Thymus (tissue), 14 donors: ENCODE measurements at places on chromosomes 11 and 22.

DNA sequence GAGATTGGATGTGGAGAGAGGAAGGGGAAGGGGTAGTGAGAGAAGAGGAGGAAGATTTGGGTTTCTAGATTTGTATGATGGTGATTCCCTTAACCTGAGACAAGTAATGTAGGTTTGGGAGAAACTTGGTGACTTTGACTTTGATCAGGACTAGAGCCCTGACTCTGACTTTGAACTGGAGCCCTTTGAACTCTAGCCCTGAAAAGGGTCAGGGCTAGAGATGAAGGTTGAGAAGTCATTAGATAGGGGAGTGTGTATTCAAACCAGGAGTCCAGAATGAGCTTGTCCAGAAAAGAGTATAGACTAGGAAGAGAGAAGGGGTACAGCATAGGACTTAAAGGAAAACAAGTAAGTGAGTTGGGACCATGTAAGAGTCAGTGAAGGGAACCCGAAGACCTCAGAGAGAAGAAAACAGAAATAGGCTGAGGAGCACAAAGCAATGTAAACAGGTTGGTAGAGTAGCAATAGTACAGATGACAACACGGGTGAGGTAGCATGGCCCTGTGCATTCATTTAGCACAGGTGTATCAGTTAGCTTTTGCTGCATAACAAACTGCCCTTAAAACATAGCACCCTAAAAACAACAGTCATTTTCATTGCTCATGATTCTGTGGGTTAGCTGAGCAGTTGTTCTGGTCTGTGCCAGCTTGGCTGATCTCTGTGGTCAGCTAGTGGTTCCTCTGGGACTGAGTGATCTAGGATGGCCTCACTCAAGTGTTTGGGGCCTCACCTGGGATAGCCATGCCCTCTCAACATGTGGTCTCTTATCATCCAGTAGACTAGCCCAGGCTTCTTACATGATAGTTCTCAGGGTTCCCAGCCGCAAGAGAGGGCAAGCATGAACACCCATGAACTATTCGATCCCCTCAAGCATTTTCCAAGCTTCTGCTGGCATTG, 43.1 kb downstream of the C22orf31 start:
- no peak for DNase-seq

DNA sequence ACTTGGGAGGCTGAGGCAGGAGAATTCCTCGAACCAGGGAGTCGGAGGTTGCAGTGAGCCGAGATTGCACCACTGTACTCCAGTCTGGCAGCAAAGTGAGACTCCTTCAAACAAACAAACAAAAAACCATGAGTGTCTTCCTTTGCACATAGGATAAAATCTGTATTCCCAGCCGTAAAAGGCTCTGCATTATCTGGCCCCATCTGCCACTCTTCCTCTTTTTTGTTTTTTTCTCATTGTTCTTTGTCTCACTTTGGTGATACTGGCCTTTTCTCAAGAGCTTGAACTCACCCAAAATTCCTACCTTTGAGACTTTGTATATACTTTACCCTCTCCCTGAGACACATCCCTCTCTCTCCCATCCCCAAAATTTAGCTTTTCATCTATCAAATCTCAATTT, 17.6 kb downstream of the FDX1 start:
- no peak for DNase-seq

- no peak for DNase-seq
These were observed 70.6 kb upstream of the ATXN10 start for GRCh38 chr22:45600790-45601730.

DNA sequence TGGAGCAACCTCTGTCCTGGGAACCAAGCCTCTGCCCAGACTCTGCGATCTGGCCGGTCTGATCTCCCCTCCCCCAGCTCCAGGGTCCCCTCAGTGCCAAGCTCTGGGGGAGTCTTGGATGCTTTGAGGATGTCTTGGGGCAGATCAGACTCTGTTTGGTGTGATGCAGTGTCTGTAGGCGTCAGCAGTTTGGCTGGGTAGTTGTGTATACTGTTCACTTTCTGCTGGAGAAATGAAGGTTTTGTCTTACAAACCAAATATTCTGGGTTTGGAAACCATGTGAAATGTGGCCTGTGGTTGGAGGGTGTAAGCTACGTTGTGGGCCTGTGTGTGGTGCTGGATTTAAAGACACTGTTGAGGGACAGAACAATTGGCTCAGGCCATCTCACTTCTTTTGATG, 4.6 kb downstream of the INSC start:
- no peak for DNase-seq

GRCh38 chr11:56876621-56877275, 112.0 kb upstream of the OR5AK2 start:
- DNase-seq, result no peak

GRCh38 chr11:89249196-89249595, 71.5 kb downstream of the TYR start:
- DNase-seq, result no peak

- DNase-seq, result no peak
These were observed 29.4 kb upstream of the AMOTL1 start for GRCh38 chr11:94738746-94739145.

- DNase-seq, result no peak
These were observed 59.7 kb downstream of the MYH9 start for GRCh38 chr22:36327922-36328551.

DNA sequence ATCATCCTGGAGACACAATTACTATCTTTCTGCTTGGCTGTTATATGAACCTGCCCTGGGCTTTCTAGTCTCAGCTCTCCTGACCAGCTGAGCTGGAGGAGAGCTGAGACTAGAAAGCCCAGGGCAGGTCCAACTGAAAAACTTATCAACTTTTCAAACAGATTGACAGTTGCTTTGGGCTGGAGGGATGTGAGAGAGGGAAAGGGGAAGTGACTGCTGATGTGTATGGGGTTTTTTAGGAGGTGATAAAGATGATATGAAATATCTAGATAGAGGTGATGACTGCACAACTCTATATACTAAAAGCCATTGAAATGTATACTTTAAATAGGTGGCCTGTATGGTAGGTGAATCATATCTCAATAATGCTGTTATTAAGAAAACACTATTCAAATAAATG, 60.2 kb upstream of the CHRM4 start:
- DNase-seq, result no peak

GRCh38 chr11:132347156-132348090, 977.0 kb downstream of the NTM start:
- DNase-seq, result no peak

GRCh38 chr11:17791144-17791543, 56.6 kb downstream of the KCNC1 start:
- DNase-seq, result no peak

DNA sequence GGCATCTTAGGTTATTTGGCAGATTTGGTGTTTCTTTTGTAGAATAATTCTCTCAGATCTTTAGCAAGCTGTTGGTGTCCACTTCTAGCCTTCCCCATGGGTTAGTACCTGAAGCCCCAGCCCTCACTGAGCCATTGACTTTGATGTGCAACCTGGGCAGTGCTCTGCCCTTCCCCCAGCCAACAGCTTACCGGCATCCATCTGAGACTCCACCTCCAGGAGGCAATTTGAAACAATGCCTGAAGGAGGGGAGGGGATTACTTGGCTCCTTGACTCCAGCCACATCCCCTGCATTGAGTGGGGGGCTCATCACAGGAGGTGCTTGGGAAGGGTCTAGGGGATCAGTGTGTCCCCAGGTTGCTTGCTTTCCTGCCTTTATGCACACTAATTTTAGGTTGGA, 114.8 kb downstream of the TRIM29 start:
- DNase-seq, result no peak

DNA sequence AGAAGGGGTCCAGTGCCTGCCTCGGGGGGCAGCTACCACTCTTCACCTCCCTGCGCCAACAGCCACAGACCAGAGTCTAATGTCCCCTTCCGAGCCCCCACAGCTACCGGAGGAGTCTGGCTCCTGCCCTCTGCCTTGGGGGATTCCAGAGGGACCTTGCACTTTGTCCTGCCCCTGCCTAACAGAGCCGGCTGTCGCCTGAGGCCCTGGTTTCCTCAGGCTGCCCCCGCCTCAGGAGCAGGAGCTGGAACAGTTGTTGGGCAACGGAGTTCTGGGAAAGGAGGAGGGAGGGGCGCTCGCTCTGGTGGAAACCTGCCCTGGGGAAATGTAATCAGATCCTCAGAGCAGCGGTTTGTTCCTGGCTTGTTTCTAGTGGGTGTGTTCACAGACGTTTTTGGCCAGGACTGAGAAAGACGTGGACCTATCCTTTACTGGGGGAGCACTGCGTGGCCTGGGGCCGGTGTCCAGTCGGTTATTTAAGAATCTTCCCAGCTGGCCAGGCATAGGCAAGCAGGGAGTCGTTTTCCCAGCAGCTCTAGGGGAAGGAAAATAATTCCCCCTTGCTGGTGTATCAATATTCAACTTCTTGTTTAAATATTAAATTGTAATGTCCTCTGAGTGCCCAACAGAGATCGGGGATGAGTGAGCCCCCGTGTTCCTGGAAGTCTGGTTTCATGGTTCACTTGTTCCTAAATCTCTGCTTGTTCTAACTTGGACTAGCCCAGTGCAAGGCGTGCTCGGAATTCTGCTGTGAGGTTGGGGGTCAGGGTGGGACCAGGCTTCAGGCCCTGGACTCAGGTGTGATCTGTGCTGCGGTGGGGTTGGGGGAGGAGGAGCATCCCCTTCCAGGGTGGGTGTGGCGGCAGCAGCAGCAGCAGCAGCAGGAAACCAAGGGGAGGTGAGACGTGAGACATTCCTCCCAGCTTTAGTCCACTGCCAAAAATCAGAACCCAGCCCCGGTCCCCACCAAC, 32.1 kb downstream of the A4GALT start:
- DNase-seq, result no peak

DNA sequence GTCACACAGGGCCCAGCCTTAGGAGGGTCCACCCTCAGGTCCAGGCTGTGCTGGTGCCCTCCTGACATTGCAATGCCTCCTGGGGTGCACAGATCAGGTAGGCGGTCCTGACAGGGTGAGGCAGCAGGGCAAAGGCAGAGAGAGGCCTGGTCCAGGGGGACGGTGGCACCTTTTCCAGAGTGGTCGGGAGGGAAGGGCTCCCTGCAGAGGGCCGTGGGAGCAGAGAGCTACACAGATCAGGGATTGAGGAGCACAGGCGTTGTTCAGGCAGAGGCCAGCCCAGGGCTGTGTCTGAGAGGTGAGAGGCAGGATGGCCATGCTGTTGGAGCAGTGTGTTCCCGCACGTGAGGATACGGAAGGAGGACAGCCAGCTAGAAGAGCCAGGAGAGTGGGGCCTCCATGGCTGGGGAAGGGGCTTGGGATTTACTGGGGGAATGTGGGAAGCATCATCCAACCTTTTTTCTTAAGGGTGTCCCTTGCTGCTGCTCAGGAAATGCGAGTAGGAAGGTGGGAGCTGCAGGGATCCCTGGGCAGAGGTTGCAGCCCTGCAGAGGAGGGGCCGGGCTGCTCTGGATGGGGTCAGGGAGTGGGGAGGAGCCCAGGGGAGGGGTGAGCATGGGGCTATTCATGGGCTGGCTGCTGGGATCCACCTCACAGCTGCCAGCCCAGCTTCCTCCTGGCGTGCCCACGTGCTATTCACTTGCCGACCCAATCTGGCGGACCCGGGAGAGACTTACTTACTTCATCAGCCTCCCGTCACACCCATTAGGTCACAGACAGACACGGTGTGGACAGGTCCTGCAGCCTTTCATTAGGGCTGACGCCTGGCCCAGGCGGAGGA, 1516.4 kb downstream of the TBC1D22A start:
- no peak for DNase-seq

DNA sequence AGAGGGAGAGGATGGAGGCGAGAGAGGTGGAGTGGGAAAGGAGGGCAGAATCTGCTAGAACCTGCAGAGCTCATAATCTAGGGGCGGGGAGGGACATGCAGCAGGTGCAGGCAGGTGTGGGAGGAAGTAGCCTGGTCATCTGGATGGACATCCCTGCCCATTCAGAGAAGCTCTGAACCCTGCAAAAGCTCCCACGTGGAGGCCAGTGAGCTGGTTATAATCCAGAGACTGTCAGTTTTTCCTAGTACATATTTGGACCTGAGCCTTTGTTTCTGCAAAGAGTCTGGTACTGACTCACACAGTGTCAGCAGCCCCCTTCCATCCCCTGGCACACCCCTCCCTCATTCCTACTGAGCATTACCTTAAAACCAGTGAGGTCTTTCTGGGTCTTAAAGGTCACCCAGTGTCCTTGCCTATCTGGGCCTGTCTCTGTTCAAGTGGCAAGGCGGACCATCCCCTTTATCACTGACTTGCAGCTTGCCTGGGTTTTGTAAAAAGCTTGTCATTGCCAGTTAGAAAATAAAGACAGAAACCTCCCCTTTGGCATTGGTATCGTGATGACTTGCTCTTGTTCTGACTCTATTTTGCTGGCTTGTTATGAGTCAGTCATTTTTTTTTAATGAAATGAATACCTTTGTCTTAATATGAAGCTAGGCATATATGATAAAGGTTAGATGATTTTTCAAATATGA, 26.1 kb downstream of the PTPRJ start:
- no peak for DNase-seq
